ENCODE measurements at places on chromosomes 7 and 10.

- no peak for DNase-seq
These were observed at the start of gene NYAP1 for GRCh38 chr7:100483722-100484672. NYAP1 (plus strand) TSS chr7:100483927; CDS start chr7:100485312, 1,385 bp downstream.

DNA sequence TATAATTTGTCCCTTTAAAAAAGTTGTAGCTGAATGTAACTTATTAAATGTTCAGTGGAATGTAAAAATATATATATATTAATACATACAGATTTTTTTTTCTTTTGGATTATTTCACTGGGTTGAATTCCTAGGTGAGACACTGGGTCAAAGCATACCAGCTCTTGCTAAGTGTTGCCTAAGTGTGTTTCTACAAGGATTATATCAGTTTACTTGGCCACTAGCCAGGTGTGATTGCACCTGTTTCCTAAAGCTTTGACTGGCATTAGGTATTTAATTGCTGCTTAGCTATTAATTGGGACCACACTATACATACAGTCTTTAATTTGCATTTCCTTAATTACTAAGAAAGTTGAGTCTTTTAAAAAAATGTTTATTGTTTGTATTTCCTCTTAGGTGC, 5.5 kb upstream of the ELOVL3 start:
- no peak for DNase-seq

DNA sequence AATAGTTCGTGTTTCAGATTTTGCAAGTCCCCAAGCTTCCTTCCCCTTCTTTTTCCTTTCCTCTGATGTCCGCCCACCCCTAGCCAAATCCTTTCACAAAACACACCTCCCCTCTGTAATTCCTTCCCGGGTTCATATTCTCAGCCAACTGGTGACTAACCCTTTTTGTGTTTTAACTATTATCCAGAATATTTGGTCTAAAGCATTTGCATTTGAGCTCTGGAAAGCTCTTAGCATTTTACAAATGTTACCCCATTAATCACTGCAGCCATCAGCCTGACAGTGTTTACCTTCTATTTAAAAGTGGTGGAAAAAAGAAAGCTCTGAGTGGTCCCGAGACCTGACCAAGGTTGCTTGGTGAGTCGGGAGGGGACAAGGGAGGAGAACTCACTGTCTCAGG, 139.0 kb downstream of the CREB5 start:
- no peak for DNase-seq

GRCh38 chr10:109953766-109954165, 30.5 kb upstream of the XPNPEP1 start:
- no peak for DNase-seq

All from stimulated activated naive B cell treated with anti-CD40 and anti-IgM and Interleukin-4, amounts not matched to agents 10 μg/mL and 1 μg/mL and 100 μg/mL, for 72 hours (primary cell).